ENCODE measurements at places on chromosomes 4 and X. TPM values are rescaled to one million over a fixed set of nuclear protein-coding genes. Genes with fewer than 3 reads are reported as not detected.

The EMCN gene
- not detected for total RNA-seq

The SGCB gene
- 23.8 TPM for total RNA-seq

The FGFBP2 gene
- total RNA-seq: not detected

The ENPP6 gene
- not detected for total RNA-seq

The EDA gene
- total RNA-seq: 1.4 TPM

The ADGRA3 gene
- total RNA-seq: 66.8 TPM

The TMEM150C gene
- total RNA-seq: 1.5 TPM

The DCX gene
- total RNA-seq: not detected

The SCD5 gene
- total RNA-seq: 74.3 TPM

The STOX2 gene
- total RNA-seq: 3.2 TPM

The TKTL1 gene
- total RNA-seq: not detected

The EIF2S3 gene
- total RNA-seq: 299 TPM

The STARD8 gene
- total RNA-seq: 0.17 TPM

The BGN gene
- total RNA-seq: 2.6 TPM

The HS3ST1 gene
- total RNA-seq: 33.9 TPM

The MGAT4D gene
- not detected for total RNA-seq

The TCEAL2 gene
- not detected for total RNA-seq

The CT45A5 gene
- not detected for total RNA-seq

The PRDM8 gene
- total RNA-seq: 6.6 TPM

The NWD2 gene
- not detected for total RNA-seq

The H2BW2 gene
- total RNA-seq: not detected

The SCML2 gene
- total RNA-seq: 0.99 TPM

The YIPF7 gene
- total RNA-seq: not detected

The LRRC66 gene
- total RNA-seq: 0.40 TPM

The FAM47A gene
- not detected for total RNA-seq

The HSFX3 gene
- not detected for total RNA-seq

The RPA4 gene
- 0.83 TPM for total RNA-seq

The ZCCHC18 gene
- total RNA-seq: 0.51 TPM

The ZNF157 gene
- total RNA-seq: 0.17 TPM

The VEGFD gene
- under 0.01 TPM for total RNA-seq

The MTNR1A gene
- total RNA-seq: 0.67 TPM
